Cerebellar nuclear complex (tissue), 1 donor: ENCODE measurements at places on chromosomes 7 and 10.

DNA sequence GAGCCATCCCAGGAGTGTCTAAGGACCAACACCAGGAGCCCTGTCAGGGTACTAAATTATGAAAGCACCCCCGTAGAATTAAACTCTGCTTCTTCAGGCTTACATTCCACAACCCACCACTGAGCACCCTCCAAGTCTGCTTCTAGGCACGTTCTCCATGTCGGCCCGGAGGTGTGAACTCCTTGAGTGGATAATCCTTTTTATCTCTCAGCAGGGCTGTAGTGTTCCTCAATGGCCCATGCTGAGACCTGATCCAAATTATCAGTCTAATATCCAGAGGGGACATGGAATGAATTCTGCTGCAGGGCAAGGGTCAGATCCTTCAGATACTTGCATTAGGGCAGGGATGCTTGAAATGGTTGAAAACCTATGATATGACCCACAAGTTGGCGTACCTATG is 55.9 kb upstream of the TARP start:
- DNase-seq, result no peak

- DNase-seq, result no peak
These were observed 74.2 kb downstream of the MINPP1 start for GRCh38 chr10:87578842-87579401.

- no peak for DNase-seq
These were observed 460.0 kb upstream of the NRP1 start for GRCh38 chr10:33794460-33794859.

DNA sequence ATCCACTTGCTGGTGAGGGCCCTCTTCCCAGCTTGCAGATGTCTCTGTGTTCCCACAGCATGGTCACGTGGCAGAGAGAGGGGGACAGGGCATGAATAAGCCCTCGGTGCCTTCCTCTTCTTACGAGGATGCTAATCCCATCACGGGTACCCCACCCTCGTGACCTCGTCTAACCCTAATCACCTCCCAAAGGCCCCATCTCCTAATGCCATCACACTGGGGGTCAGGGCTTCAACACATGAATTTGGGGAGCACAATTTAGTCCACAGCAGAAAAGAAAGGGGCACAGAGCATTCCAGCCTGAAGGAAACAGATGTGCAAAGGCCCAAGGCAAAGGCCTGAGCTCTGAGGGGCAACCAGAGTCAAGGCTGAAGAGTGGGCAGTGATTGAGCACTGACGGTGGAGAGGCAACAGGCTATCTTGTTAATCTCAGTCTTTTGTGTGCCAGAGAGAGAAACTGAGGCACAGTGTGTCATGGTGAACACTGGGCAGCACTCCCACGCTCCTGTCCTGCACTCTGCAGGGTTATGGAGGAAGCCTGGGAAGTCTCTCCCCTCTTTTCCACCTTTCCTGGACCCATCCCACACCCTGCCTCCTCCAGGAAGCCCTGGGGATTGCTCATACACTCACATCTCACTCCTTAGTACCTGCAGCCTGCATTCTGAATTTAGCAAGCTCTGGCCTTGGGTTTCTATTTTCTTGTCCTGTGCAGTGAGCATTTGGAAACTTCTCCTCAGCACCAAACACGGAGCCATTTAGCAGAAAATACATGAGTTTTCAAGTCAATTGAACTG is 49.0 kb downstream of the ALOX5 start:
- DNase-seq, result no peak

- no peak for DNase-seq
These were observed 88.3 kb upstream of the ANTXRL start for GRCh38 chr10:46198516-46198915.

GRCh38 chr7:98049034-98049433 is 57.6 kb upstream of the LMTK2 start:
- DNase-seq, result no peak

DNA sequence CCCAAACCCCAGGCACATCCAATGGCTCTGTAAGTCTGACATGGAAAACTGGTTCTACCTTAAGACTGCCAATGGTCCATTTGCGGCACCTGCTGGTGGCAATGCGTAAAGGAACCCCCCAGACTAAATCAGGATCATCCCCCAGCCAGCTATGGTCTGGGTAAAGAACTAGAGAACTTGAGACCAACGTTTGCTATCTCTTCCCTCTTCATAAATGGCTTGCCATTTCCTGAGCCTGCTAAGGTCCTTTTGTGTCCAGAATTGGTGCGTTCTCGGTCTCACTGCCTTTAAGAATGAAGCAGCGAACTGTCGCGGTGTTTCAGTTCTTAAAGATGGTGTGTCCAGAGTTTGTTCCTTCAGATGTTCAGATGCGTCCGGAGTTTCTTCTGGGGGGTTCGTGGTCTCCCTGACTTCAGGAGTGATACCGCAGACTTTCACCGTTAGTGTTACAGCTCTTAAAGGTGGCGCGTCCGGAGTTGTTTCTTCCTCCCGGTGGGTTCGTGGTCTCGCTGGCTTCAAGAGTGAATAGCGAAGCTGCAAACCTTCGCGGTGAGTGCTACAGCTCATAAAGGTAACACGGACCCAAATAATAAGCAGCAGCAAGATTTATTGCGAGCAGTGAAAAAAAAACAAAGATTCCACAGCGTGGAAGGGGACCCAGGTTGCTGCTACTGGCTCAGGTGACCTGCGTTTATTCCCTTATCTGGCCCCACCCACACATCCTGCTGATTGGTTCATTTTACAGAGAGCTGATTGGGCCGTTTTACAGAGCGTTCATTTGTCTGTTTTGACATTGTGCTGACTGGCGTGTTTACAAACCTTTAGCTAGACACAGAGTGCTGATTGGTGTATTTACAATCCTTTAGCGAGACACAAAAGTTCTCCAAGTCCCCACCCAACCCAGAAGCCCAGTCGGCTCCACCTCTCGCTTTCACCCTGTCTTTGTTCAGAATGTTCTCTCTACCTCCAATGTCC is 95.4 kb downstream of the ELMO1 start:
- DNase-seq, result no peak

- DNase-seq, result no peak
These were observed 2.2 kb downstream of the CDC123 start for GRCh38 chr10:12198156-12198555.
